AML-193 (cell line): ENCODE measurements at places on chromosomes 16 and 17.

DNA sequence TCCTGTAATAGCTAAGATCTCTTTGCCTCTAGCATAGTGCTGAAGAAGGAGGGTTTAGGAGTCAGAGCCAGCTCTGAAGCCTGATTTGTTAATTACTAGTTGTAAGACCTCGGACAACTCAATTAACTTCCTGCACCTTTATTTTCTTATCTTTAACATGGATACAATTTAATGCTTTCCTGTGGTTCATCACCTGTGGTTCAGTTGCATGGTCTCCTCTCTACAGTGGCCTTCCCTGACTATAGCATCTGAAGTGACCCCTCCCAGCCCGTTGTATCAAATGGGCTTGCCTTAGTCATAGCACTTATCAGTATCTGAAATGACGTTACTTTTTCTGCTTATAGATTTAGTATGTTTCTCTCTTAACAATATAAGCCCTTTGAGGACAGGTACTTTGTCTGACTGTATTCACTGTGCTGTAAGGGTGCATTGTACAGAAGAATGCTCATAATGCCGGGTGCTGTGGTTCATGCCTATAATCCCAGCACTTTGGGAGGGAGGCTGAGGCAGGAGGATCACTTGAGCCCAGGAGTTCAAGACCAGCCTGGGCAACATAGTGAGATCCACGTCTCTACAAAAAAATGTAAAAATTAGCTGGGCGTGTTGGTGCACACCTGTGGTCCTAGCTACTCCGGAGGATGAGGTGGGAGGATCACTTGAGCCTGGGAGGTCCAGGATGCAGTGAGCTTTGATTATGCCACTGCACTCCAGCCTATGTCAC is 2.6 kb upstream of the NDE1 start:
- no peak for DNase-seq

DNA sequence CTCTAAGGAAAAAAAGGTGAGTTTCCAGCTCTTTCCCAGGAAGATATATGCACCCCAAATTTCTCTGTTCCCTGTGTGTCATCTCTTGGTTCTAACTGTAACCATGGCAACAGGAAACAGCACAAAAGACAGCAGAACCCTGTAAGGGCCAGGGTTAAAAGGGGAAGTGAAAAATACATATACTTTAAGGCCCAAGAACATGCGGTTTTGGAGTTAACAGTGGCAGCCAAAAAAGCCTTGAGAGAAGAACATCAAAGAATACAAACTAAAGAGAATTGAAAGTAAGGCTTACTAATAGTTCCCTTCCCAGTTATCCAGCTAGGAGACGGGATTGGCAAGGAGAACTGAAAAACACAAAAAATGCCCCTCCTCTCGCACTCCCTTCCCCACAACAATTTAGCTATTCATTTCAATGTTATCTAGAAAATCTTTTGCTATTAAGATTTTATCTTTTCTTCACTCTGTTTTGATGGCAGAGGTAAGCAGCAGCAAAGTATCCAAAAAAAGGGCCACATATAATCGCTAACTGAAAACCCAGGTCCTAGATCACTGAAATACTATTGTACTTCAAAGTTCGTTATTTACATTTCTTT is 1.5 kb downstream of the SPOP start:
- peak; percentile 99 for DNase-seq

DNA sequence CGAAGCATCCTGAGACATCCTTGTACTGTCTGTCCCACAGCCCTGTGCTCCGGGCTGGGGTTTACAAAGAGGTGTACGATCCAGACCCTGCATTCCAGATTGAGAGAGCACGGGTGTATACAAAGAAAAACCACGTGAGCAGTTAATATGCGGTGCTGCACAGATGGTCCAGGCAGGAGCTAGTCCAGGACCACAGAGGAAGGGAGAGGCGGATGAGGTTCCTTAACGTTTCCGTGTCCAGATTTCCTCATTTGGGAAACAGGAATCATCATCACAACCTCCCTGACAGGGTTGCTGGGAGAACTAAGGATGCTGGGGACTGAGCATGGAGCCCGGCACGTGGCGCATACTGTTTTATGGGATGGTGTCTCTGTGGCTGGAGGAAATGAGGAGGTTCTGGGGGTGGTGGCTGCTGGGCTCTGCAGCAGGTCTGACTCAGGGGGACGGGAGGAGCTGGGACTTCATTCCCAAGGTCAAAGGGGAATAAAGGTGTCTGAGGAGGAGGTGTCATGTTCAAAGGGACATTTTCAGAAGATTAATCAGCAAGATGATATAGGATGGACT is 26.2 kb downstream of the WIPI1 start:
- no peak for DNase-seq

DNA sequence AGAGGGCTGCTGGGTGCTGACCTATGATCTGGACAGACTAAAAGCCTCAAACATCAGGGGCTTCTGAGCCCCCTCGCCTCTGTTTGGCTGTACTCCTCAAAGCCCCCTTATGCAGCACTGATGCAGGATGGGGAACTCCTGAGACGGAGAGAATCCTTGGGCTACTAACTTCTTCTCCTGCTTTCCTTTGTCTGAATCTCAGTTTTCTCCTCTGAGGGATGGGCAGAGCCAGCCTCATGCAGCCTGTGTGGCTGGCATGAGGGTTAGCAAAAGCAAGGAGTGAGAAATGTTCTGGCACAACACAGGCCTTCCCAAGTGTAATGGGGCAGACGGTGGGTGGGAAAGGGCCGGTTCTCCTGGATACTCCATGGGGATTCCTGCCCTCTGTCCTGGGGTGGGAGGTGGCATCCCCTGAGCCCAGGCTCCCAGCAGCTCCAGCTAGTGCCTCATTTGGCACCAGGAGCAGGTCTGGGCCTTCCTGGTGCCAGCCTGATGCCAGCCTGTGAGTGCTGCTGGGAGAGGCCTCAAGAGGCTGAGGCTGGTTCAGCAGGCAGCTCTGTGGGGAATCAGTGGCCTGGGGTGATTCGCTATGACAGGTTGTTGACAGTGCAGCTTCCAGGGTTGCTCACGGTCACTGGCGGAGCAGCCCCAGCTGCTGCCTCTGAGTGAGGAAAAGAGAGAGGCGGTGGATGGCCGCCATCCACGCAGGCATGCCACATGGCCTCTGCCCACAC is 4.0 kb upstream of the BRD7 start:
- no peak for DNase-seq

DNA sequence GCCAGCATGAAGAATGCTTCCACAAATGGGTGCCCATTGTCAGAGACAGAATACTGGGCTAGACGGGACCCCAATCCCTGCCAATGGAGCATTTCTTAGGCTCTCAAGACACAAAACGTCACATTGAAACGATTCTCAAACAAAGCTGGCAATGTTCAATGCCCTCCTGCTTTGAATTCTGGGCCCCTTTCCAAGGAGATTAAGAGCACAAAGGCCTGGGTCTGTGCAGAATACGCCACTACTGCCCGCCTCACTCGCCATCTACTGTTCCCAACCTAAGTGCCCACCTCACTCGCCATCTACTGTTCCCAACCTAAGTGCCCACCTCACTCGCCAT is 9.7 kb downstream of the CFAP20 start:
- no peak for DNase-seq

- DNase-seq: no peak
Measured at GRCh38 chr17:1315409-1315808, 35.9 kb downstream of the TRARG1 start.
